Left ventricle myocardium inferior (tissue), 1 donor: ENCODE measurements at places on chromosomes 2 and 18.

GRCh38 chr18:41767960-41768359 lies 187.1 kb upstream of the PIK3C3 start:
- H3K36me3 ChIP-seq = no peaks in the 10 kb centered on the region
- H3K4me1 ChIP-seq = no peaks in the 10 kb centered on the region
- DNase-seq = no peak
- H3K27me3 ChIP-seq = no peaks in the 10 kb centered on the region

GRCh38 chr2:166106431-166107015 lies 21.3 kb downstream of the SCN1A start:
- H3K27ac ChIP-seq = no peak overlapping the region
- no peak for DNase-seq
- no peaks in the 10 kb centered on the region for H3K36me3 ChIP-seq
- no peak overlapping the region for H3K4me3 ChIP-seq

GRCh38 chr2:230231251-230231650 lies 5.7 kb downstream of the SP140 start:
- no peak overlapping the region for H3K27ac ChIP-seq
- DNase-seq = no peak
- H3K4me3 ChIP-seq = no peak overlapping the region
- no peaks in the 10 kb centered on the region for H3K36me3 ChIP-seq

- H3K27ac ChIP-seq = no peak overlapping the region
- H3K4me3 ChIP-seq = no peak overlapping the region
- no peaks in the 10 kb centered on the region for H3K36me3 ChIP-seq
- H3K4me1 ChIP-seq = peaks cover 20% of the 10 kb centered on the region
Measured at GRCh38 chr2:96140941-96141623, 2.8 kb upstream of the ASTL start.

DNA sequence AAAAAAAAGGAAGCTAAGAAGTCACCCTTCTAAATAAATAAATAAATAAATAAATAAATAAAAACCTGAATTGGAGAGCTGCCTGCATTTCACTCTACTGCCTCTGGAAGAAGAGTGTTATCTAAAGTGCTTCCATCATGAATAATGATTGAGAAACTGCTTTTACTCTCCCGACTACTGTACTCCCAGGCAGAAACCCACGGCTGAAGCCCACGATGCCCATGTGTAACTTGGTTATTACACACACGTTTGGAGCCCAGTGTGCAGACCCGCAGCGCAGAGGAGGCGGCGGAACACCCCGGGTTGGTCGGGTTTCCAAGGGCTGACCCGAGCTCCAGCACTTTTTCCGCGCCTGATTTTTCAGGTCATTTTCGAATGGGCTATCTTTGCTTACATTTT lies 697 bp upstream of the SPATS2L start:
- H3K36me3 ChIP-seq = no peaks in the 10 kb centered on the region
- H3K27me3 ChIP-seq = no peaks in the 10 kb centered on the region
- H3K27ac ChIP-seq = peak overlapping the region; percentile 96
- DNase-seq = peak; percentile 37
- H3K4me1 ChIP-seq = peaks cover 53% of the 10 kb centered on the region

DNA sequence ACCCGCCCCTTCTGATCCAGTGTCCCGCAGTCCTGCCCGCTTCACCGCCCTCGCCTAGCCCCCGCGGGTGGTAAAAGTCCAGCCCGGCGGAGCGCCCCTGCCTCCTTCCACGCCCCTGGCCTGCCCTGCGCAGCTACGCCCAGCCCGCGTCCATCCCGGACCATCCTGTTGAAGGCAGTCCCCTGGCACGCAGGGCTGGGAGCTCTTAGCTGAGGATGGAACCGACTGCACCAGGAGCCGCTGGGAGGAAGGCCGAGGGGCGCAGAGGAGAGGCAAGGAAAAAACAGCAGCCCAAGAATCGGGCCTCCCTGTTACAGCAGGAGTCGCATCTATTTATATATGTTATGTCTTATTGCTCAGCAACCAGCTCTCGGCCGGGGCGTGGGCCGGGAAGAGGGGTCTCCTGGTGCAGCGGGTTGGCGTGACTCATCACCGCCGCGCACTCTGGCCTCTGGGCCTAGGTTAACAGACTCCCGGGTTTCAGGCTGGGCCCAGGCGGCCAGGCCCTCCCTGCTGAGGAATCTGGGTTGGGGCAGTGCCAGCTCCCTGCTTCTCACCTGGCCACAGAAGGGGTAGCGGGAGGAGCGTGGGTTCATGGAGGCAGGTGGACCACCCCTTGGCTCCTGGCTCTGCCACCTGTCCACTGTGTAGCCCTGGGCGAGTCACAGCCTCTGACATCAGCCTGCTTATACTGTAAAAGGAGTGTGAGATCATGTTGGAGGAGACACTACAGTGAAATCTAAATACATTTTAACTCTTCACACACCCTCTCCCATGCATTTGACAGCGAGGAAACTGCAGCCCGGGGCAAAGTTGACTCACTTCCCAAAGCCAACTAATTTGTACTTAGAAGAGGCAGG lies 13.4 kb upstream of the MAP3K2 start:
- no peaks in the 10 kb centered on the region for H3K36me3 ChIP-seq
- no peak overlapping the region for H3K4me3 ChIP-seq
- no peaks in the 10 kb centered on the region for H3K27me3 ChIP-seq
- no peak for DNase-seq
- H3K27ac ChIP-seq = no peak overlapping the region
- peaks cover 30% of the 10 kb centered on the region for H3K4me1 ChIP-seq

DNA sequence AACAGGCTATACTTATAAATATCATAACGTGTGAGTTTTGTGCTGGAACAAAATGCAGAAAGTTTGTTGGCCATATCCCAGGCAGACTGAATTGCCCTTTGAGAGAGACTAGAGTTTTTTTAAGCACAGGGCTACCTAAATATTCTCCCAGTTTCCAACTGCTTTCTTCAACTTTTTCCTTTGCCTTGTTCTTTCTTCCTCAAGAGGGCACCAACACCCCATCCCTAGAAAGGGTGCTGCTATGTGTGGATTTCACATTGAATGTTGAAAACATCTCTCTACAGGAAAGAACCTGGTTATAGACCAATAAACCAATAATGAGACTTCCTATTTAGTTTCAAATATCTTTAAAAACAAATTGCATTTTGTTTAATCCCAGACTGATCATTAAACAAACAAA lies 87.9 kb downstream of the ICOS start:
- H3K4me1 ChIP-seq = no peaks in the 10 kb centered on the region
- DNase-seq = no peak
- H3K27ac ChIP-seq = no peak overlapping the region
- no peaks in the 10 kb centered on the region for H3K36me3 ChIP-seq
- H3K27me3 ChIP-seq = no peaks in the 10 kb centered on the region

- no peak for DNase-seq
- peak overlapping the region; percentile 42 for H3K27ac ChIP-seq
- H3K36me3 ChIP-seq = no peaks in the 10 kb centered on the region
- no peaks in the 10 kb centered on the region for H3K27me3 ChIP-seq
- peaks cover 60% of the 10 kb centered on the region for H3K4me1 ChIP-seq
Measured at GRCh38 chr2:10347562-10347948, 44.9 kb downstream of the HPCAL1 start.

GRCh38 chr2:211055438-211055837 lies 499.0 kb downstream of the CPS1 start:
- H3K36me3 ChIP-seq = no peaks in the 10 kb centered on the region
- H3K27ac ChIP-seq = no peak overlapping the region
- H3K27me3 ChIP-seq = no peaks in the 10 kb centered on the region
- no peak for DNase-seq
- H3K4me1 ChIP-seq = no peaks in the 10 kb centered on the region
